ENCODE measurements at places on chromosomes 16 and 17.

DNA sequence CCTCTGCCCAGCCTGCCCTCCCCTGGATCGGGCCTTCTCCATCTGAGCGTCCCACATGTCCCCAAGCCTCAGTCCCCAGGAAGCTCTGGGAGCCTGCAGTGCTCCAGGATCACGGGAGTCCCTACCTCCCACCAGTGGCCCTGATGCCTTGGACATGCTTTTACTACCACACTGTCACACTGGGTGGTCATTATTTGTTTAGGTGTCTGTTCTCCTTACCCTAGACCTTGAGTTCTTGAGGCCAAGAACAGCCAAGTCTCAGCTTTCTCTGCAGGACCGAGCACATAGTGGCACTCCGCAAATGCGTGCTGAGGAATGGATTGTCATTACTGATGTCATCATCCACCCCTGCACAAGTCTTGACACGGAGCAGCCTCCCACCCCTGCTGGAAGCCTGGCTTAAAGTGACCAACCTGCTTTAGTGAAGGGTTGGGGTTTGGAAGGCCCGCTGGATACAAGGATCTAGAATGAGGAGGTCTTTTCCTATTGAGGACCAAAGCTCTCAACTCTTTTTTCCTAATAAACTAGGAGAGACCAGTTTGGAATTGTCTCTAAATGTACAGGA is 132.9 kb upstream of the CRHR1 start:
- DNase-seq = no peak

- peak; percentile 82 for DNase-seq
These were observed 14.0 kb downstream of the ANKRD11 start for GRCh38 chr16:89476379-89476778.

- no peak for DNase-seq
These were observed 57.5 kb downstream of the MARCHF10 start for GRCh38 chr17:62750631-62751051.

DNA sequence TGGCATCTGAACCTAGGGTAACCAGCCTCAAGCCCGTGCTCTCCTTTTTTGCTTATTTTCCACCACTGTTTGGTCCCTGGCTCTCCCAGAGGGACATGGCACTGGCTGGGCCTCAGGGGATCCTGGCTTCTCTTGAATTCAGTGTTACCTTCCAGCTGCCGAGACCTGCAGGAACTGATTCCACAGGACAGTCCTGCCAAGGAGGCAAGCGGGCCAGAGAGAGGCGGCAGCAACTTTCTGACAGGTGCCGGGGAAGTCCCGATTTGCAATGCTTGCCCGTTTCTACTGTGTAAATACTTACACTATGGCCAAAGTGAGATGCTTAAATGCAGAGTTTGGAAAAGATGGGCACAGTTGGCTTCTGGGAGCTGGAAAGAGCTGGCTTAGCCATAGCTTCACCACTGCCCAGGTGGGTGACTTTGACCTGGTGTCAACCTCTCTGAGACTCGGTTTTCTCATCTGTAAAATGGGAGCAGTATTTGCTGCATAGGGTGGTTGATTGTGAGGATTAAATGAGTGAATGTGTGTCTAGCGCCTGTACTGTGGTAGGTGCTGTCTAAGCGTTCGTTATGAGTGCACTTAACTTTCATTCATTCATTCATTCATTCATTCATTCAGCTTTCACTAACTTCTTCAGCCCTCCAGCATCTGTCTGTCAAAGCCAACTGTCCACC is 124.9 kb downstream of the CMIP start:
- no peak for DNase-seq

GRCh38 chr16:88353691-88354090 is 29.1 kb upstream of the ZNF469 start:
- no peak for DNase-seq

DNA sequence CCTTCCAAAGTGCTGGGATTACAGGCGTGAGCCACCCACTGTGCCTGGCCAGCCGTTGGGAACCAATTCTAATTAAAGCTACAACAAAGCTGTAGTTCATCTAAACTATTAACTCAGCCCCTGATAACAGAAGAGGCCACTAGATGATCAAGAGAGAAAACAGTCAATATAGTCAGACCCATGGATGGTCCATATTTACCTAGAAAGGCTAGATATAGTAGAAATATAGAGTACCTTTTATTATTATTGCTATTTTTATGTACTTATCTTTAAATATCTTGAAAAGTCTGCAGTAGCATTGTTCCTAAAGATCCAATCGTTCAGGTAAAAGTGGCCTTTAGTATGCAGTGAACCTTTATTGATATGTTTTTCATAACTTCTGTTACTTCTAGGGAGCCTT is 43.2 kb downstream of the RNF213 start:
- DNase-seq = no peak

Data from trophoblast cell (in vitro differentiated cells and primary cell).